Stimulated activated CD8-positive, alpha-beta memory T cell treated with anti-CD3 and anti-CD28 coated beads, Interleukin-7, amount 100 ng/mL, for 24 hours (primary cell): ENCODE measurements at places on chromosomes 5 and 9.

DNA sequence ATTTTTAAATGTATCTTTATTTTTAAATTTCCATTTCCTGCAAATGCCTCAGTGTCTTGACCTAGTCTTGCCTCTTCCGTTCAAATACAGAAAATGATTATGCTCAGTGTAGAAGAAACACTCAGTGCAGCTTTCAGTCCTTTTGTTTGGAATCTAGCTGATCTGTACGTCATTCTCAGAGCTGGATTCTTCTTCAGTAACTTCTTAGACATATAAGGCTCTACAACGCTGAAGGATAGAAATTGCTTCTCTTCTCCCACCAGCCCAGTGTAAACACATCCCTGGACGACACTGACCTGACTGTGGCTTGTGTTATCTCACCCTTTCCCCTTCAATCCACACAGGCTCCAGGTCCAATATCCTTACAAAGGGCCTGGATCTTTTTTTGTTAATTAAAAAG lies 3.2 kb upstream of the ALDH1B1 start:
- DNase-seq, result no peak

GRCh38 chr9:96874947-96875460 lies 20.7 kb upstream of the ZNF782 start:
- no peak for DNase-seq

GRCh38 chr5:75465480-75465879 lies 45.9 kb downstream of the CERT1 start:
- no peak for DNase-seq

GRCh38 chr5:77444356-77444755 lies 47.8 kb downstream of the WDR41 start:
- no peak for DNase-seq

DNA sequence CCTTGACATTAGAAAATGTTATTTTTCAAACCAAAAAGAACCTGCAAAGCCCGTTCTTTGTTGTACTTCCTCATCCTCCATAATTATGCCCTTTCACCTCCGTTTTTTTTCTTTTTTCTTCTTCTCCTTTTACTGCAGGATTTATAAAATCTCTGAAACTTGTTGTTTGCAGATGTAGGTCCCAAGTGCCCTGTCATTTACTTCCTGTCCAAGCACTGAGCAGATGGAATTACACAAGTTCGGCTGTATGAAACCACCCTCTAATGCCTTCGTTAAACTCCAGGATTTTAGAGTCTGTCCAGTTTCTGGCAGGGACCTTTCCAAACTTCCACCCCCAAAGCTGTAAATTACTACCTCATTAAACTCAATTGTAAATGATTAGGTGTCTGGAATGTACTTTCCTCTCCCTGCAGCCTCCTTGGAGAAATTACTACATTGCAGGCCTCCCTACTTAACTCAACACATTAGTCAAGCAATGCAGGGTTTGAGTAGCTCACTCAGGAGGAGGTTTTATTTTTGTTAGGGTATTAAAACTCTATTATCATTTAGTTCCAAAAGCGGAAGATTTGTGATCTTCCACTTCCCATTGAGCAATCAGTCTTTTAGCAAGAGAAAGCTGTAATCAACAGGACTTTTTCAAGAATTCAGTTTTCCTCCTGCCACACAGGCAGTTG lies 125.6 kb upstream of the LPAR1 start:
- no peak for DNase-seq
